GM23248 (cell line): ENCODE measurements at places on chromosomes 12 and 14. TPM values are rescaled to one million over a fixed set of nuclear protein-coding genes. Genes with fewer than 3 reads are reported as not detected.

GRCh38 chr12:90017316-90017715 lies 308.7 kb upstream of the ATP2B1 start:
- no peak overlapping the region for H3K27ac ChIP-seq
- no peaks in the 10 kb centered on the region for H3K27me3 ChIP-seq
- H3K36me3 ChIP-seq, result no peaks in the 10 kb centered on the region

DNA sequence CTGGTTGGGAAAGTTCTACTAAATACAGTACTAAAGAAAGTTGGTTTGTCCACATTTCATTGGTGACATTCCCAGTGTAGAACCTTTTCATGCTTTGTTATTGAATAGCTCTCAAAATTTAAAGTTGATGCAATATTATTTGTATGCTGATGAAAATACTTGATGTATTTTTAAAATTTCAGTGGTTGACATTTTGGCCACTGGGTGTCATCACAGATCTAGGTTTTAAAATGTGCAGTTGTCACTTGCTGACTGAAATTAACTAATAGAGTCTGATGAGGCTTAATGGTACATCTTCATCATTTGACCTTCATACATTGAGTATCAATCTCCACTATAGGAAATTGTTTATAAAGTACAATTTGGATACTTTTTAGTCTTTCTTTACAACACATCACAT lies 37.1 kb downstream of the CMAS start:
- H3K27ac ChIP-seq, result no peak overlapping the region
- H3K36me3 ChIP-seq, result no peaks in the 10 kb centered on the region
- H3K4me1 ChIP-seq, result no peaks in the 10 kb centered on the region
- 0 out of 2 replicates have a peak, but pooled peaks cover 9% of the 10 kb centered on the region for H3K27me3 ChIP-seq

GRCh38 chr14:64717870-64718269 lies 13.6 kb downstream of the PLEKHG3 start:
- DNase-seq, result no peak
- no peak overlapping the region for H3K27ac ChIP-seq
- H3K4me1 ChIP-seq, result peaks cover 23% of the 10 kb centered on the region
- peaks cover 5% of the 10 kb centered on the region; the same call in 1 of the 2 replicates for H3K36me3 ChIP-seq
- H3K27me3 ChIP-seq, result no peaks in the 10 kb centered on the region

The BEGAIN gene
- total RNA-seq, result 0.11 and 1.4 TPM in 2 replicates

The SMCO2 gene
- total RNA-seq, result not detected in 2 replicates

The RTN1 gene
- not detected in 2 replicates for total RNA-seq

The OR6C2 gene
- not detected in 2 replicates for total RNA-seq

The BICDL1 gene
- not detected in 2 replicates for total RNA-seq

The KLRC4 gene
- total RNA-seq, result not detected in 2 replicates

- DNase-seq, result no peak
- no peak overlapping the region for H3K27ac ChIP-seq
- H3K4me3 ChIP-seq, result no peak overlapping the region
- no peaks in the 10 kb centered on the region for H3K36me3 ChIP-seq
These were observed 3.2 kb downstream of the RNASE1 start for GRCh38 chr14:20799456-20799891.

GRCh38 chr14:97224016-97224415 lies 426.8 kb downstream of the VRK1 start:
- no peaks in the 10 kb centered on the region for H3K4me1 ChIP-seq
- peaks cover 10% of the 10 kb centered on the region for H3K27me3 ChIP-seq
- no peaks in the 10 kb centered on the region for H3K36me3 ChIP-seq
- no peak overlapping the region for H3K27ac ChIP-seq
- DNase-seq, result no peak

GRCh38 chr12:39824505-39825212 lies 205.1 kb upstream of the ABCD2 start:
- DNase-seq, result peak; percentile 22
- H3K27ac ChIP-seq, result no peak overlapping the region
- H3K36me3 ChIP-seq, result no peaks in the 10 kb centered on the region
- peaks cover 5% of the 10 kb centered on the region; the same call in 1 of the 2 replicates for H3K4me1 ChIP-seq

The COCH gene
- total RNA-seq, result 2.7 TPM in 1 of 2 replicates, not detected in the other
